Omental fat pad (tissue), 4 donors: ENCODE measurements at places on chromosomes 5 and 9.

DNA sequence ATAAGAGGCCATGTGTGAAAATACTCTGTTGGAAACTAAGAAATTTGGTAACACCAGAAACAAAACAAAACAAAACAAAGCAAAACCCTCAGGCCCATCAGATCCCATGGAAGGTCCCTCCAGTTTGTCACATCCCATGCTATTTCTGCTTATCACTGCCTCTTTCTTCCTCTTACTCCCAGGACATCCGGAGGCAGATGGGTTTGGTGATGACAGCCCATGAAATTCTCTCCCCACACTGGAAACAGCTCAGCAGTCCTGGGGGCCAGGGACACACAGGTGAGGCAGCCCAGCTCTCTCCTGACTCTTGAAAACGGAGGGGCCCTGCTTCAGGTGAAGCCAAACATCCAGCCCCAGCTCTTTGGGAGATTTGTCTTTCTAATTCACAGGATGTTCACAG is 63.2 kb downstream of the NRG2 start:
- DNase-seq: no peak

GRCh38 chr9:37324261-37324683 is 98.2 kb upstream of the GRHPR start:
- DNase-seq: no peak

GRCh38 chr5:122316656-122317055 is 4.6 kb downstream of the SNCAIP start:
- DNase-seq: no peak

DNA sequence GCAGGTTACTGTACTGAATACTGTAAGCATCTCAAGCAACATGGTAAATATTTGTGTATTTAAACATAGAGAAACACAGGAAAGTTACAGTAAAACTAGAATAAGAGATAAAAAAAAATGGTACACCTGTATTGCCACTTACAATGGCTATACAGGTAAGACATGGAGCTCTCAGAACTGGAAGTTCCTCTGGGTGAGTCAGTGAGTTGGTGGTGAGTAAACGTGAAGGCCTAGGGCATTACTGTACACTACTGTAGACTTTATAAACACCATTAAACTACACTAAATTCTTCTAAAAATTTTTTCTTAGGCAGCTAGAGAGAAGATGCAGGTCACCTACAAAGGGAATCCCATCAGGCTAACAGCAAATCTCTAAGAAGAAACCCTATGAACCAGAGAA is 872.9 kb downstream of the TAF11L14 start:
- DNase-seq: no peak

- DNase-seq: no peak
Measured at GRCh38 chr9:93826905-93827544, 128.1 kb downstream of the BARX1 start.

DNA sequence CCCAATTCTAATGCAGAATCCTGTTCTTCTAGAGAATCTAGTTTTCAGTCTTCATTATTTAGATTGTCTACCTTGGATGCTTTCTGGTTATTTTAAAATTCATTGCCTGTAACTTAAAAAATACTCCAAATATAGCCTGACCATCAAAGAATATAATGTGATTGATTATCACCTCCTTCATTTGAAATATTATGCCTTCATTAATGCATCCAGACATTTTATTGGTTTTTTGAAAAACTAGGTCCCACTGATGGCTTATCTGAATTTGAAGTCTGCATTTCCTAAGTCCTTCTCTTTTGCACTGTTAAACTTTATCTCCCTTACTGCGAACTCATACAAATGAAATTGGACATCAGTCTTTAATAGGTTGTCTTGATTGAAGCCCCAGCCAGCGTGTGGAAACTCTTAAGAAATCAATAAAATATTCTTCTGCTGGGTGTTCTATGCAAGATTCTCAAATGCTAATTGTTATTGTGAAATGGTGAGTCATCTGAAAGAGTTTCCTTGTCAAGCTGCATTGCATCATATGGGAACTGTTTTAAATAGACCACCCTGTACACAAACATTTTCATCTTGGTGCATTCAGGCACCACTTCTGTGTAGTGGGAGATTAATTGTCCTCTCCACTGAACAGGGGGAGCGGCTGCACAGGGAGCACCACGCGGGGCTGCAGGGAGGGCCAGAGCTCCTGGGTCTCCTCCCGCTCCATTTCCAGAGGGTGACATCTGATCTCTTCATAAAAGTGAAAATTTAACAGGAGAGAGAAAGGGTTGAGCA is 92.3 kb upstream of the FANCC start:
- DNase-seq: no peak

DNA sequence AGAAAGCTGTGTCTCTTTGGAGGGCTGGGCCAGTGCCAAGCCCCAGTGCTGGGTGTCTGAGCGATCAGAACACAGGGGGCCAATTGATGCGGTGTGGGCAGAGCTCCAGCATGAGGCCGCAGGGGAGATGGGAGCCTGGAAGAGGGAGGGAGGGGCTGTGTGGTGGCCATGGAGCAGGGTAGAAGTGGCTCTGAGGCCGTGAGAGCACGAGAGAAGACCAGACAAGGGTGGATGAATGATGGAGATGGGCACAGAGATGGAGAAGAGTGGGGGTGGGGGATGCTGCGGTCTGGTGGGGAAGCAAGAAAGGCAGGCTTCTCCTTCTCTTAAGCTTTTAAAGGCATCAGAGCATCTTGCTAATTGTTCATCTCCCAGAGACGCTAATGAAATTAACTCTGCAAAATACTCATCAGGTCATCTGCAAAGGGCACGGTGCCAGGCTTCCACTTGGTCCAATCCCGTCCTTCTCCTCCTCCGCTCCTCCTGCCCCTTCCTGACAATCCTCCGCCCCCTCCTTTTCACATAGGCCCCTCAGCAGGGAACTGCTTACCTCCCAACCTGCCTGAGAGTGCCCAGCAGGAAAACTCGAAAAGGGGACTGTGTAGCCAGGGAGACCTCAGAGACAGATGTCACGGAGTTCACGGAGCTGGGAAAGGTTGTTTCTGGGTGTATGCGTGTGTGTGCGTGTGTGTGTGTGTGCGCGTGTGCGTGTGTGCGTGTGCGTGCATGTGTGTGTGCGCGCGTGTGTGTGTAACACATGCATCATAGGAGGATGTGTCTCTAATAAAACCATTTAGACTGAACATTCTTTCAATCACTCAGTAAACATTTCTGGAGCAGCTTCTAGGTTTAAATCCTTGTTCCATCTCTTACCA is 7.1 kb upstream of the UNC5A start:
- DNase-seq: no peak

DNA sequence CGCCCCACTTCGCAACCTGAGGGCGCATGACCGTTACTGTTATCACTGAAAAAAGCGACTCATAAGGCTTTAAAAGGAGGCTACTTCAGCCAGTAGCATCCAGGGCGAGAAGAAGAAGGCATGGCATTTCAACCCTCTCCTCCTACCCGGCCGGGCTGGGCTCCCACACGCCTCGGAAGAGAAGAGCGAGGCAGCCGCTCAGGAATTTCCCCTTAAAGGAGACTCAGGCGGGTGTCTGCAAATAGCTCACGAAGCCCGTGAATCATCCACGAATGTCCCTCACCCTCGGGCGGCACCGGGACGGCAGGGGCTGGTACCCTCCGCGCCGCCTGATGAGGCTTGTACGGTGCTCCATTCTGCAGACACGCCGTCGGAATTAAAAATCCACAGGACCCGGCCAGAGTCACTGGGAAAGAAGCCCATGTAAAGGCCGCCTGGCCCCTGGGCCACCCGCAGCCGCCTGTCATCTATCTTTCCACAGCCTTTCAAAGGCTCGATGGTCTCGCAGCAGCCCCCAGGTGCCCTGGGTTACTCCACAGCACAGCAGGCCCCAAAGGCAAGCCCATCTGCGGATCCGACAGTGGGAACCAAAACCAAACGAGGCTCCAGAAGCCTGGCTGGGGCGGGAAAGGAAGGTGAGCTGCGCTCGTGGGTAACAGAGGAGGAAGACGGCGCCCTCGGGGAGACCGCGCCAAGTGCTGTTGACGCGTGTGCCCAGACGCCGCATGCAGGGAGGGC is 11.8 kb downstream of the SLC12A7 start:
- no peak for DNase-seq

DNA sequence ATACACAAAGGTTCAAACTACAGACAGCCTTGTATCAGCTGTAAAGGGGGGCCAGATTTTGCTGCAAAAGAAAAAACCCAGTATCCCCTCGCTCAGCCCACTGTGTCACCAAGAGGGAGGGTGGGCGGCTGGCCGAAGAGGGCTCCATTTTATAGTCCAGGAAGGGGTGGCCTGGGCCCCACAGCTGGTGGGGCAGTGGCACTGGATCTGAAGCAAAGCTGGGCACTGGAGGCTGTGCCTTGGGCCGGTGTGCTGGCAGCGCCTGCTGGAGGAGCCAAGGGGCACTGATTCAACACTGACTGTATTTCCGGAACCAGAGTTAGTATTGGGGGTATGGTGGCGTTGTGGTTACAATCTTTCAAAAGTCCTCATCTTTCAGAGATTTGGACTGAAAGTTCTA is 9.1 kb downstream of the BRD3 start:
- no peak for DNase-seq
